ENCODE measurements at places on chromosomes 4 and X.

- DNase-seq, result no peak
Measured at GRCh38 chr4:24482871-24483270, 101.5 kb downstream of the DHX15 start.

DNA sequence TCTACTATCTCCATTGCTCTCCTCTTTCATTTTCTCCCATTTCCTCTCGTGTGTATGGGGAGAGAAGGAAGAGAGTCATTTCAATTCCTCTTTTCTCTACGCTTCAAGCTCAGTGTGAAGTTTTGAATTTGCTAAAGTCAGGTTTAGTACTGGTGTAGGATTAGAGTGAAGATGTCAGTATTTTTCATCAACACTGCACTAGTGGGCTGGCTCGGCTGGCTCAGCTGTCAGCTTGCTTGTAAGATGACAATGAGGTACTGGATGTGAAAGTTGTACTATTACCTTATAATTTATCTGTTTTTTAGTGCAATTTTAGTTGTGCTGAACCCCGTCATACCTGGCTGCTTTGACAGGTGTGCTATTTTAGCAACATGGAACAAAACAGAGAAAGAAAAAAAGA is 2.1 kb upstream of the SH2D1A start:
- no peak for DNase-seq

GRCh38 chr4:127558088-127558487 is 74.7 kb upstream of the INTU start:
- no peak for DNase-seq

DNA sequence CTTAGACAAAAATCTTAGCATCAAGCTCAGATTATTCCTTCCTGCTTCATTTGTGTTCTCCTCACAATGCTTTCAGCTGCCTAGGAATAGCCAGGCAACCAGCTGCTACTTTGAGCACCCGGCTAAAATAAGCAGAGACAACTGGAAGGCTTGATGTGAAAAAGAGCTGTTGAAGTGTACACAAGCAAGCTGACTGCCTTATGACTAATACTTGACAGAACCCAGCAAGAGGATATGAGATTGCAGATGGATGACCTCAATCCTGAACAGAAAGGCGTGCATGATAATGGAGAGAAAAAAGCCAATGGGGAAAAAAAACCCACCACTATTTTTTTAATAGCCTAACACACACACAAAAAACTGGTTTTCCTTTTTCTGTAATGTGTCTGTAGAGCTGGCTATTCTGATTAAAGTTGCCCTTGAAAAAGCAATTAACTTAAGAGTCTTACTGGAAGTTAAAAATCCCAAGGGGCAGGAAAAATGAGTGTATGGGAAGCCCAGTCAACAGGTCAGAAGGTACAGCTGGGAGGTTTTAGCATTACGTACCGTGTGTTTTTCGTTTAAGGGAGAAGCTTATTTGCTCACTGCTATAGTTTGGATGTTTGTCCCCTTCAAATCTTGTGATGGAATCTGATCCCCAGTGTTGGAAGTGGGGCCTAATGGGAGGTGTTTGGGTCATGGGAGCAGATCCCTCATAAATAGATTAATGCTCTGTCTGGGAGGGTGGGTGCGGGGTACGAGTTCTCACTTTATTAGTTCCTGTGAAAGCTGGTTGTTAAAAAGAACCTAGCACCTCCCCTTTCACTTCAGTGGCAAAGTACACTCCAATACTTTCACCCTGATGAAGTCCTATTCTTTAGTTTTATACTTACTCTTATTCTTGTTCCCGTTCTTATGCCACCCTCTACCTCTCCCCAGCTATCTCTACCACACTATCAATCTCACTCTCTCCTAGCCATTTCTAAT is 37.1 kb upstream of the HERC6 start:
- no peak for DNase-seq

DNA sequence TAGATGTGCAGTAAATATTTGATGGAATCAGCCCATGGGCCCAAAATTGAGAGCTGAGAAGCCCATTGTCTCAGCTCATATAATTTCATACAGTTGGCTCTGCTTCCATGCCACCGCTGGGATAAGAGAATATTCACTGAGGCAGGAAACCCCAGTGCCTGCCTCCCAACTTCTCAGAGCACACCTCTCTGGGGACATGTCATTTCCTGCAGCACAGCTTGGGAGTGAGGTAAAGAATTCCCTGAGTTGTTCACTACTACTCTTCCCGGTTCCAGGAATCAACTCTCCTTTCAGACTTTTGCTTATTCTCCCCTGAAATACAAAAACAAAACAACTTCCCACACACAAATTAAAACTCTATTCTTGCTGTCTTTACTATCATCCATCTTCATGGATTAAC is 389.3 kb downstream of the MAPK10 start:
- no peak for DNase-seq

DNA sequence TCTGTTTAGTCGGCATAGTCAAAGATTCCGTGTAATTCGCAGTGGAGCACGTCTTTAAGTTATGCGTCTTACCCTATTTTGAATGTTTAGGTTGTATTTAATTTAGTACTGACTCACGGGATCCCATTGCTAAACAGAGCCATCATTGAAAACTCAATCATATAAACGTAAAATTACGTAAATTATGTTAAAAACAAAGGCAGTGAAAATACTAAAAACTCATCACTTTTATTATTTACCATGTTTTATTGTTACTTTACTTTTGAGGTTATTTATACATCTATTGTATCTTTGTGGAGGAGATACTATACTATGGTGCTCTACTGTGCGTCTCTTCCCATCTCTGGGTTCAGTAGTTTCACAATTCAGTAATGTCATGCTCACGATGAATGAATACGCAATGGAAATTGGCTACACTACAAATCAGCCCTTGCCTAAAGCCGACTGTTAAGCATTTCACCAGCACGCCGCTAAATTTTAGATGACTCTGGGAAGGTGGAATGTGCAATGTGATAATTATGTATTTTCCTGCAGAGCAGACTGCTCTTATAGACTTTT is 944 bp downstream of the FUNDC2 start:
- DNase-seq, result no peak

DNA sequence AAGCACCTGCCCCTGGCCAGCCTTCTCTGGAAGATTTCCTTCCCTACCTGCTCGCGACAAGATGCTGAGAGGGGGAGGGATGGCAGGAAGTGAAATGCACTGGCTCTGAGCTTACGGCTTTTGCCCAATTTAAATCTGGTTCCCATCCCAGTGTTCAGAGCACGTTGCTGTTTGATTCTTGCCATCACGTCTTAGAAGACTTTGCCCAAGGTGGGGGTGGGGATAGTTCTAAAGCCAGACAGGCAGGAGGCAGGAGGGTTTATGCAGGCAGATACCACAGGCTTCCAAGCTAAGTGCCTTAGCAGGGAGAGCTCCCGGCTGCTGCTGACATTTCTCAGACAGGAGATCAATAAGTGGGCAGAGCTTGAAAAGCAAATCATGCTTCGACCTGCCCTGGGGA is 393.9 kb downstream of the MID1IP1 start:
- no peak for DNase-seq
